ENCODE measurements at places on chromosomes 13 and 19.

- DNase-seq, result no peak
Measured at GRCh38 chr13:51291341-51291740, 48.1 kb upstream of the SERPINE3 start.

DNA sequence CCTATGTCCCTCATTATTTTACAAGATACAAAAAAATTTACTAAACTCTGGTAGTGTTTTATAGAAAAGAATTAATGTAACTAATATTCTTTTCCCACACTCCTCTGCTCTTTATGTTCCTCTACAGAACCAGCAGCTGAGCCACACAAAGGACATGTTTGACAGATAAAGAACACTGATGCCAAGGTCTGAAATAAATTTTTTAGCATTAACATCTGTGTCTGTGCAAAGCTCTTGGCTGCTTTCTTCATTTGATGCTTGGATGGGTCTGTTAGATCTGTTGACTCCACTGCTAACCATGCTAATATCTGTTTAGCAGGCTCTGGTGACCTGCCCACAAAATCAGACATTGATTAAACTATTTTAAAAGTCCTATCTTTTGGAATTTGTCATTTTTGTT lies 2363.8 kb downstream of the PCDH9 start:
- DNase-seq, result no peak

GRCh38 chr19:34794066-34794960 lies 21.3 kb upstream of the ZNF599 start:
- no peak for DNase-seq

DNA sequence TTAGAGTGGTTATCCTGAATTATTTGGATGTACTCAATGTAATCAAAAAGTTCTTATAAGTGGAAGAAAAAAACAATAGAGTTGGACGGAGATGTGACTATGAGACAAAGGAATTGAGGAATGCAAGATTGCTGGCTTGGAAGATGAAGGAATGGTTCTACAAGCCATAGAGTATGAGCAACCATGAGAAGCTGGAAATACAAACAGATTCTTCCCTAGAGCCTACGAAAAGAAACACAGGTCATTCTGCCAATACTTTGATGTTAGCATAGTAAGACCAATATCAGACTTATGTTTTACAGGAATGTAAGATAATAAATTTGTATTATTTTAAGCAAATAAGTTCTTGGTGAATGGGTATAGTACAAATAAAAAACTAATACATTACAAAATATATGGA lies 249.2 kb downstream of the DIAPH3 start:
- DNase-seq, result no peak

DNA sequence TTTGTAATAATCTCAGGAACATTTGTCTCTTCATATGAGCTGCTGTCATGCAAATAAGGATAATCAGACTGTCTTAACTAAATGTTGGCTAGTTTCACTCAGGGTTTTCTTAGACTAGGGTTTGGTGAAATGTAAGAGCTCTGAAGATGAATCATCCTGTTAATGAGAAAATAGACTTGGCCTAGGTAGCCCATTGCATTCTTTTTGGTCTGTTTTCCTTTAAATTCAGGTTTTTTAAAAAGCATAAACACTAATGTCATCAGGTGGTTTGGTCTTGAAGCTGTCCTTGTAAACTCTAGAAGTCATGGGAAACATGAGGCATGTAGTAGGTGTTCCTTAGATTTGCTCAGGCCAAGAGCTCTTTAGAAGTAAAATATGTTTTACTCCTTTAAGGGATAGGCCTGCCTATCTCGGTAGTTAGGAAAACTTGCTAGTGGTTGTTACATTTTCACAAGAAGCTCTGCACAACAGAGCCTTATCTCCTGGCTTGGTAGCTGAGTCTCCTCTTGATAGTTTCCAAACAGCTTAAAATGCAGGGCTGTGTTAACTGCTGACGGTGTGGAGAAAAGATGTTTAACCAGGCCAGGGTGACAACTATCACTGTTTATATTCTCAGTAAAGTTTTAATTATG lies 62.0 kb upstream of the C1QTNF9B start:
- no peak for DNase-seq

GRCh38 chr13:40064154-40065097 lies 409.0 kb downstream of the COG6 start:
- no peak for DNase-seq
